ENCODE measurements at places on chromosomes 12 and 14.

DNA sequence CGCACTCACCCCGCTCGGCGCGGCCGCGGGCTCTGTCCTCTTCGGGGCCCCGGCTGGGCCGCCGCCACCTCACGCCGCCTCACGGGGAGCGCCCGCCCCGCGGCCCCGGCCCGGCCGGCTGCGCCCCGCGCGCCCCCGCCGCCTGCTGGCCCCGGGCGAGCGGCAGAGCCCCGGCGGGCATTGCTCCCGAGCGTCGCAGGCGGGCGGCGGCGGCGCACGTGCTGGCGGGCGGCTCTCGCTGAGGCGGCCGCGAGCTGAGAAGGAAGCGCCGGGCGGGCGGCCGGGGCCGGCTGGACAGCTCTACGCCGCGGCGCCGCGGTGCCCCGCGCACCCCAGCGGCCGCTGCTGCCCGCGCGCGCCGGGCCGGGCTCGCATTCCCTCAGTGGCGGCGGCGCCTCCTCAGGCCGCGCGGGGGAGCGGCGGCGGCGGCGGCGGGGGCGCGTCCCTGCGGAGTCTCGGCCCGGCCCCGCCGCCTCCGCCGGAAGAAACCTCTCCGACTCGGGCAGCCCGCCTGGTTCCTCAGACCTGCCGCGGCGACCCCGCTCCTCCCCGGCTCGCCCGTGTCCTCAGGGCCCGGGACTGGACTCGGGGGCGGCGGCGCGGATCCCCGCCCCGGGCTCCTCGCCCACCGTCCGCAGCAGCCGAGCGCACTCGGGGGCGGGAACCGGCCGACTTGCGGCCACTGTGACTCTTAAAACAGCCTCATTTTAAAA, at the start of gene PITPNM2:
Gene PITPNM2, minus strand, starts transcription at position 347 of the 713 bp plus-strand sequence. CDS start 116,500 bp downstream, outside the sequence.
- peak; percentile 93 for DNase-seq

DNA sequence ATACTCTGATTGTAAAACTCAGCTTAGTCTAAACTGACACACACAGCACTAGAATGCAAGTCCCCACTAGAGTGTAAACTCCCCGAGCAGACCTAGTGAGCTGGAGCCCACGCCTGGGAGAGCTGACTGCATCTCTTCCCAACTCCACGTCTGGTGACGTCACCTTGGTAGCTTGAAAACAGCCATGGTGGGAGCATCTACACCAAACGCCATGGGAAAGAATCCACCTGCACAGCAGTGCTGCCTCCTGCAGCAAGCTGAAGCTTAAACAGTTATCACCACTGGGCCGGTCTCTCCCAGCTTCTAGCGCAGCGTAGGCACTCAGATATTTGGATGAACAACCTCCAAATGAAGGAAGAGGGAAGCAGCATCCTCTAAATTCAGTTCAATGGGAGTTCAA, 4.3 kb upstream of the PAPLN start:
- no peak for DNase-seq

- DNase-seq: no peak
These were observed 192.3 kb downstream of the ANO4 start for GRCh38 chr12:100986595-100987547.

DNA sequence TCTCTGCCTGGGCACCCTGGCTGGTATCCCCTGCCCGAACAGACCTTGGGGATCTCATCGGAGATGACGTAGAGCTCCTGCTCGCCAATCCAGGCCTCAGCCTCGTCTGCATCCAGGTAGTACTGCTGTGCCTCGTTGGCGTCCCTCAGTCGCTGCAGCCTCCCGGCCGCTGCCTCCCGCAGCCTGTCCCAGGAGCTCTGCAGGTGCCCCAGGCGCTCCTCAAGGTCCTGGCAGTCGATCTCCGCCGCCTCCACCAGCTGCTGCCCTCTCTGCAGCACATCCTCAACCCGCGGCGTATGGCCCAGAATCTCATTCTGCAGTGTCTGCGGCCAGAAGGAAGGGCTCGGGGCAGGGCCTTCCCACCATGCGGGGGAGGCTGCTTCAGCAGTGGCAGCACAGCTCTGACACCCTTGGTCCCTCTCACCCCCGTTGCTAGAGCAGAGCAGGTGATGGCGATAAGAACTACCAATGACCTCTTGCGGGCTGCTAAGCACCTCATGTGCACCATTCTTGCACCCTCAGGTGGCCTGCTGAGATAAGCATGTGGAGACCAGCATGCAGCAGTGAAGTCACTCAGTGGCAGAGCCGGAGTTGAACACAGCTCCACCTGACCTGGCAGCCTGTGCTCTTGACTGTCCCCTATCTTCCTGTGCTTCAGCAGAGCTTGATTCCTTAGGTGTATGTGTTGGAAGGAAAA, 71.0 kb downstream of the PLEKHG3 start:
- DNase-seq: no peak

- no peak for DNase-seq
These were observed 6.1 kb upstream of the TMEM30B start for GRCh38 chr14:61287196-61287595.

DNA sequence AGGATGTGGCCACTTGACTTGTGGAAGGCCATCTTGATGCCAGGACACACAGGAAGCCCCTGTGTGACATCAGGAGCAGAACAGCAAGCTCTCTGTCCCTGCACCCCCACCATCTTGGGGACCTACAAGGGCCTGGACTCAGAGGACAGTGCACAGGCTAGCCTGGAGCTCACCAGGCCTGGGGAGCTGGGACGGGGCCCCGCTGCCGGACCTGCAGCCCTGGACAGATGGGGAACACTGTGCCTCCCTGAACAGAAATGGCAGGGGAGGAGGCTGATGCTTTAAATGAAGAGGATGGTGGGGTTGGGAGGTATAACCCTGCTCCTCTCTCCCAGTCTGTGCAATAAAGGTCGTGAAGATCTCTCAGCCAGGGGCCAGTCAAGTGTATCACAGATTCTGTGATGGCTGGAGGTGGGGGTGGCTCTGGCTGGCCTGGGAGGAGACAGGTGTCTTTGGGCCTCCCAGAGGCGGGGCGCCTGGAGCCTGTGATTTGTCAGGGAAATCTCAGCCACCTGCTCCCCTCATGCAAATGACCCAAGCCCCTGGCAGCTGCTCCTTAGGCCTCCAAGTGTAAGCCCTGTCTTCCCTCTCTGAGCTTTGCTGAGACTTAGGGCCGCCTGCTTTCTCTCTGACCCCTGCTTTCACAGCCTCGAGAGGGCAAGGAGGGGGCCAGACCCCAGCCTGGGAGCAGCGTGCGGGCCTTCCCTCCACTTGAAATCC, 1.1 kb upstream of the GNB3 start:
- no peak for DNase-seq

- DNase-seq: no peak
These were observed 67.3 kb upstream of the USP15 start for GRCh38 chr12:62192903-62193250.

- DNase-seq: no peak
These were observed 115.3 kb upstream of the CPSF6 start for GRCh38 chr12:69123919-69124638.

DNA sequence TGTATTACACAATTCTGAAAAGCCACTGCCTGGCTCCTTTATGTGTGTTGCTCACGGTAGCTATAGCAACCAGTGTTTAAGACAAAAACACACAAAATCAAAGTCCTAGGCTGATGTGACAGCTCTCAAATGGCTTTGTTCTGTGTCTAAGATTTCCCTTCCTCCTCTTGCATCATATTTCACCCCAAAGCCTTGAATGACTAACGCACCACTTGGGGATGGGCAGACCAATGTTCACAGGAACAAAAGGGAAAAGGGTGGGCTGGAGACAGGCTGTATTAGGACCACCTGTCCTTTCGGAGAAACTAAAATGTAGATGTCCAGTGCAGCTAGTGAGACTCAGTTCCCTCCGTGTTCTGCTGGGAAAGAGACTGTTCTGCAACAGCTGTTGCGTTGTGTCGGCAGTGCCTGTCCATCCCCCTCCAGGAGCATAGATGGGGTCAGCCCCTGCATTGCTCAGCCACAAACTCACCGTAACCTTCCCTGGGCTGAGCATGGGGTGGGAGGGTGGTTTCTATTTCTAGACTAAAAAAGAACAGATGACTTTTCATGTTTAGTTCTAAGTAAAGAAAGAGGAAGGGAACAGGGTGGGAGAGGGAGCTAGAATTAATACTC, 26.8 kb upstream of the DAAM1 start:
- DNase-seq: peak; percentile 92

- no peak for DNase-seq
These were observed 8.9 kb downstream of the CMTM5 start for GRCh38 chr14:23385642-23386265.

DNA sequence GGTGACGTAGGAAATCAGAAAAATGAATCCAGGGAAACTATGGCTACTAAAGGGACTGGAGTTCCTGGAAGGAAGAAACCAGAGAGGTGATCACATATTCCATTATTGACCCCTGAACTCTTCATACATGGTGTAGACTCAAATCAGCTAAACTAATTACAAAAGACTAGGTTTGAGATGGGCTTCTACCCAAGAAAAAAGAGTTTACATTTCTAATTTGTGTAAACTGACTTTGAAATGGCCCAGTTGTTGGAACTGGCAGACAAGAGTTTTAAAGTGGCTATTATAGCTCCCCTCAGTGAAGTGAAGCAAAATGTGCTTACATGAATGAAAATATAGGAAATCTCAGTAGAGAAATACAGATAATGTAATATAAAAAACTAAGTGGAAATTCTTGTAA, 1619.4 kb upstream of the SEL1L start:
- no peak for DNase-seq

DNA sequence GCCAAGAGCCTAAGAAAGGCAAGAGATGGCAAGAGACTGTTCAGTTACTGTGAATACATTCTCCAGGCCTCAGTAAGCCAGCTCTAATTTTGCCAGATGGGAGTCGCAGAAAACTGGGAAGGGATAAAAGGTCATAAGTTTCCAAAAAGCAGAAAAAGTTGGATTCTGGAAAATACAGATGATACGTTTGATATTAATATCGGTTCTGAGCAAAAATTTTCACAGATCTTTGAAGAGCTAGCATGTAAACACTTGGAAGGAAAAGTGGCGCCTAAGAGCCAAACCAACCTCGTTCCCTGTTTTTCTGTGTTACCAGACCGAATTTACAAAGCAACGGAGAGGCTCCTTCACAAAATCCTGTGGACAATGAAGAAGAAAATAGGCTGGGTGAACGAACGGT, 7.8 kb upstream of the EML1 start:
- DNase-seq: no peak

- peak; percentile 49 for DNase-seq
These were observed 12.3 kb upstream of the LBHD2 start for GRCh38 chr14:103071544-103072251.

- DNase-seq: no peak
These were observed 244.5 kb upstream of the LRFN5 start for GRCh38 chr14:41362139-41362538.

DNA sequence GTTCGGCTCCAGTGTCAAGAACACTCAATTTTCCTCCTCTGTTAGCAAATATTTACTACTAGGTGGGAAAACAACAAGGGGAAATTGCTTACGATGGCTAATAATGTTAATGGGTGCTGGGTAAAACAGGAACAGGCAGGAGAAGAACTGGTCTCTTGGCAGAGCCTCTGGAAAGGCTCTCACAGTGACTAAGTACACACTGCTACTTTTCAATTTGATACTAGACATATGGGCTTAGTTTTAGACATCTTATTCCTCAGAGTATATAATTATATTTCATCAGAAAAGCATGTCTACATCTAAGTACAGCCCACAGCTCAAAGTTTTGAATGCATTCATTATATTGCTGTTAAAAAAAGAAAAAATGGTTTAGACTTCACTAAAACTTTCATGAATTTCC, 65.4 kb upstream of the SAV1 start:
- DNase-seq: no peak

DNA sequence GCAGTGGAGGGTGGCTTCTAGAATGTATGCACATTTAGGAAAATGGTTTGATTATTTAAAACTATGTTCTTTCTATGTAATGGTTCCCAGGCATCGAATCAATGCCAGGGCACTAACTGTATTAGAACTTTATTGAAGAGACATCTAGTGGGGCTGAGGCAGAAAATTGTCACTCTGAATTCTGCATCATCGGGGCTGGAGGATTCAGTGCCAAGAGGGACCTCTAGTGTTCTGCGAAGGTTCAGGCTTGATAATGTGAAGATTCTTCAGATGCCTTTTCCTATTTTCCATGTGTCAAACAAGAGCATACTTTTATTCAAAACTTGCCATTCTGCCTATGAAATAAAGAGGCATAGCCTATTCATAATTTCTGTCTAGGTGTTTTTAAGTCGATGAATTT, 146.3 kb downstream of the CAND1 start:
- no peak for DNase-seq

GRCh38 chr12:59010118-59010517, 89.8 kb upstream of the LRIG3 start:
- DNase-seq: no peak

DNA sequence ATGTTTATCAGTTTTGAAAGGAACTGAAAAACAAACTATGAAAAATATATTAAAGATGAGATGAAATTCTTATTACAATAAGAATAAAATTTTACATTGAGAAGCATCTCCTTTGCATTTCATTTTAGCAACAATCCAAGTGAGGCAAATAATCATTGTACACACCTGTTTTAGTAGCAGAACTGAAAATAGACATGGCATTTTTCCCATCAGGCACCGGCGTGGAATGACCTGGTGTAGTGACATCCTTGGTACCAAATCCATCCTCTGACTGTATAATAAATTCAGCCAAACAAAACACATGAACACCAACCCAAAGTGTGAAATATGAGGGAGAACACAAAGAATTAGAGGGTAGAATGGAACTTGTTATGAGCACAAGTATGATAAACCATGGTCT, 271.4 kb downstream of the MED13L start:
- no peak for DNase-seq

DNA sequence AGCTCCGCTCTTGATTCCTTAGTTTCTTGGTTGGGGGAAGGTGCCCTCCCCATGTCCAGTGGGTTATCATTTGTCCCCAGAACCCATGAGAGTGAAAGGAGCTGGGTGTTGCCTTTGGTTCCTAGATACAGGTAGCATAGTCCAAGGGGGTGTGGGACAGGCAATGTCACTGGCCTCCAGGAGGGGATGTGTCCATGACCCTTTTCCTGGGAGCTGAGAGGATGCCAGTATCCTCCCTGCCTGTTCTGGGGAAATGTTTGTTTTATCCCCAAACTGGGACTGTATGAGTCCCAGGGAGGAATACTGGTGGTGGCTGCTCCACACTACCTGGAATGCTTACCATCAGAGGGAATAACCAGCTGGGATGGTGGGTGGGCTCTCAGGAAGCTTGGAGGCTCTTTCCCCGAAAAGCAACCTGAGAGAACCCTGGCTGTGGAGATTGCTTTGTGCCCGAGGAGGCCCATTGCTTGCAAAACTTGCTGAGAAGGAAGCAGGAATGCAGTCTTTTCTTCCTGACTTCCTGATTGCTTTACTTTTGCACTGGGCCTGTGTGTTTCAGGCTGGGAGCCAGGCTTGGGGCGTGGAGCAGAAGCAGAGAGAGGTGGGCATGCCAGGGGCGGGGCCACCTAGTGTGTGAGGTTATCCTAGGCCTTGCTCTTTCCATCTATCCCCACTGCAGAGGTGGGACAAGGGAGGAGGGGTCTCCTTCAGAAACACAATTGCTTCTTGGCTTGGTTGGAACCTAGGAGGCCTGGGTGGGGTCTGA, 715 bp upstream of the SLC10A1 start:
- DNase-seq: no peak

GRCh38 chr12:26845984-26846383, 13.0 kb upstream of the ITPR2 start:
- no peak for DNase-seq

Measured in suppressor macrophage (primary cell).